Stimulated activated CD4-positive, alpha-beta T cell treated with anti-CD3 and anti-CD28 coated beads, Interleukin-15, amount 100 ng/mL, for 24 hours (primary cell): ENCODE measurements at places on chromosomes 1 and 21.
A peak's percentile ranks its signal among the peaks of the same experiment; 100 is the strongest.

- DNase-seq, result no peak
Observed at GRCh38 chr1:27435566-27436203, 43.3 kb downstream of the GPR3 start.

DNA sequence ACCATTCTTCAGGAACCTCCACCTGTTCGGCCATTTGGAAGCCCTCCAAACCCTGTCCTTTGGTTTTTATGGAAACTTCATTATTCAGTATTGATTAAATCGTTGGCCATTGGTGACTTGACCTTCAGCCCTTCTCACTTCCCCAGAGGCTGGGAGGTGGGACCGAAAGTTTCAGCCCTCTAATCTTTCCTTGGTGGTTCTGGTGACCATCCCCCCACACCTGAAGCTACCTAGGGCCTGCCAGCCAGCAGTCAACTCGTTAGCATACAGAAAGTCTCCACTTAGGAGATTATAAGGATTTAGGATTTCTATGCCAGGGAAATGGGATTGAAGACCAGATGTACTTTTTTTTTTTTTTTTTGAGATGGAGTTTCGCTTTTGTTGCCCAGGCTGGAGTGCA lies 6.7 kb downstream of the DHX9 start:
- DNase-seq, result no peak

GRCh38 chr1:115648717-115649691 lies 7.2 kb downstream of the VANGL1 start:
- DNase-seq, result peak; percentile 37

GRCh38 chr1:101239095-101240040 lies 2.5 kb downstream of the S1PR1 start:
- peak; percentile 73 for DNase-seq

DNA sequence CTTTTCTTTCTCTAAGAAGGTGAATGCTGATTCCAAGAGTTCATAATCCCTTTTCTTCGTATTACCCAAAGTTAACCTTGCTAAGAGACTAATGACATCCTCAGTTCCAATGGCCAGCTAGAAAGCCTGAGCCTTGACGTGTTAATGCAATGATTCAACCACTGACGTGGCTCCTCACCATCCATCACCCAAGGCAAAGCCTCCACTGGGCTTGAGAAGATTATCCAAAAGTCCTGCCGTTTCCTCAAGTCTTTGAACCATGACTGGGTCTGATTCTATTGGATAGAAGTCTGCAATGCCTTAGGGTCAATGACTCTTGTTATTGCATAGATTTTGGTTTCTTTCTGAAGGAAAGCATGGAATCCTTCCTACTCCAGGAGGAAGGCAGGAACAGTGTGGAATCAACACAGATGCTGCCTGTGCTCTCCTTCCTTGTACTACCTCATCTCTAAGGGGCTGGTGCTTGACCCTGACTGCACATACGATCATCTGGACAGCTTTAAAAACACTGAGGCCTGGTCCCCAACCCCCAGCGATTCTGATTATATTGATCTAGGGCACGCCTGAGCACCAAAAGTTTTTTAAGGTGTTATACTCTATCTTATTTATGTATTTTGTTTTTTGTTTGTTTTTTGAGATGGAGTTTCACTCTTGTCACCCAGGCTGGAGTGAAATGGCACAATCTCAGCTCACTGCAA lies 69.3 kb upstream of the ANGPTL1 start:
- no peak for DNase-seq

DNA sequence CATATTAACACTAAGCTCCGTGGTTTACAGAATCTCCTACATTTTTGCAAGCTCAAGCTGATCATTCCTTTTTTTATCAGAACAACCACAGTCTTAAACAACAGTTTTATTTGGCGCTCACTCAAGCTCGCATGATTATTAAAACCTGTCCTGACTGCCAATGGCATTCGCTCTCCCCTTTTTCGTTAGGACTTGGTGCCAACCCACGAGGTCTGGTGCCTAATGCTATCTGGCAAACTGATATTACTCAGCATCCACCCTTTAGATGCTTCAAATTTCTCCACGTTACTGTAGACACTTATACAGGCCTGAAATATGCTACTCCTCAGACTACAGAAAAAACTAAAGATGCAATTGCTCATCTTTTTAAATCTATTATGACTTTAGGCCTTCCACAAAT lies 23.0 kb upstream of the ITLN1 start:
- no peak for DNase-seq

- DNase-seq, result peak; percentile 65
Observed at GRCh38 chr1:215567491-215568298, 591 bp downstream of the KCTD3 start.

DNA sequence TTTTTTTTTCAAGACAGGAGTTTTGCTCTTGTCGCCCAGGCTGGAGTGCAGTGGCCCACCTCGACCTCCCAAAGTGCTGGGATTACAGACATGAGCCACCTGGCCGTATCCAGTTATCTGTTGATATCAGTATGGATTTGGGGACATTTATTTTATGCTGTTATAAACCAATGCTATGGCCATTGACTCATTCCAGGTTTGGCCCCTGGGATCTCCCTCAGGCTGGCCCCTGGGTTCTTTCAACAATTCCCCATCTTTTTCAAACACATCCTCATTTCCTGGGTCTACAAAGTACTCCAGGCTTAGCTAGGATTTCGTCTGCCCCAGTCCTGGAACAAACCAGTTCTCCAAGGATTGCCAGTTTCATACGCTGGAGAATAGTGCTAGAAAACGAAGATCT lies 44.1 kb downstream of the WDR4 start:
- no peak for DNase-seq

DNA sequence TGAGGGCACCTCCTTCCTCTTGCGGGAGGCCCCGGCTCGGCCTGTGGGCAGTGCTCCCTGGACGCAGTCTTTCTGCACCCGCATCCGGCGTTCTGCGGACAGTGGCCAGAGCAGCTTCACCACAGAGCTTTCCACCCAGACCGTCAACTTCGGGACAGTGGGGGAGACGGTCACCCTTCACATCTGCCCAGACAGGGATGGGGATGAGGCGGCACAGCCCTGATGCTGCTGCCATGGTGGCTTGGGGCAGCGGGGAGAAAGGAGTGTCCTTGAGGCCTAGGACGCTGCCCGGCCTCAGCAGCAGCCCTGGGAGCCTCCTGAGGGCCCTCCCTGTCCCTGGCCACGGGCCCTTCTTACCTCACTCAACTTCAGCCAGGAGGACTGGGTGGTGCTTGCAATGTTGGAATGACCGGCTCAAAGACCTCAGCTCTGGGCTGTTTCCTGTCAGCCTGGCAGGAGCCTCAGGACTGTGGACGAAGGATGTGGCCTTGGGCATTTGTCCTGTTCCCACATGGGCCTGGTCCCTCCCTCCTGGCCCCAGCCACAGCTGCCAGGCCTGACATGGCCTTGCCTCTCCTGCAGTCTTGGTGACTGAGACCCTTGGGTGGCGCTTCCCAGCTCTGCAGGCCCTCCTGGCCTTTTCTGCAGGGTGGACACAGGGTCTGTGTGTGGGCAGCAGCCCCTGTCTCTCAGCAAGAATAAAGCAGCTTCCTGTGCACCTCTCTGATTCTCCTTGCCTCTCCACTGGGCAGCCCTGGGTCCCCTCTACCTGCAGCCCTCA lies 45.9 kb downstream of the TRIM11 start:
- DNase-seq, result no peak

DNA sequence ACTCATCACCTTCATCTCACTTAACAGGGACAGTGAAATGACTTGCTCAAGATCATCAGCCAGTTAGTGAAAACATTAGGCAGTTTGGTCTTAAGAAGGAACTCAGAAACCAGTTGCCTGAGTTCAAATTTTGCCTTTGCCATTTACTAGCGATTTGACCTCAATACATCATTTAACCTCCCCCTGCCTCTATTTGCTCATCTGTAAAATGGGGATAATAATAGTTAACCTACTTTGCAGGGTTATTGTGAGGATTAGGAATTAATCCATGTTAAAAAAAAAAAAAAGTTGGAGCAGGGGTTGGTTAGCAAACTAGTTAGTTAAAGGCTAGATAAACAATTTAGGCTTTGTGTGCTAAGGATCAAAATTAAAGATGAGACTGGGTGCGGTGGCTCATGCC lies 10.6 kb upstream of the TACSTD2 start:
- no peak for DNase-seq

DNA sequence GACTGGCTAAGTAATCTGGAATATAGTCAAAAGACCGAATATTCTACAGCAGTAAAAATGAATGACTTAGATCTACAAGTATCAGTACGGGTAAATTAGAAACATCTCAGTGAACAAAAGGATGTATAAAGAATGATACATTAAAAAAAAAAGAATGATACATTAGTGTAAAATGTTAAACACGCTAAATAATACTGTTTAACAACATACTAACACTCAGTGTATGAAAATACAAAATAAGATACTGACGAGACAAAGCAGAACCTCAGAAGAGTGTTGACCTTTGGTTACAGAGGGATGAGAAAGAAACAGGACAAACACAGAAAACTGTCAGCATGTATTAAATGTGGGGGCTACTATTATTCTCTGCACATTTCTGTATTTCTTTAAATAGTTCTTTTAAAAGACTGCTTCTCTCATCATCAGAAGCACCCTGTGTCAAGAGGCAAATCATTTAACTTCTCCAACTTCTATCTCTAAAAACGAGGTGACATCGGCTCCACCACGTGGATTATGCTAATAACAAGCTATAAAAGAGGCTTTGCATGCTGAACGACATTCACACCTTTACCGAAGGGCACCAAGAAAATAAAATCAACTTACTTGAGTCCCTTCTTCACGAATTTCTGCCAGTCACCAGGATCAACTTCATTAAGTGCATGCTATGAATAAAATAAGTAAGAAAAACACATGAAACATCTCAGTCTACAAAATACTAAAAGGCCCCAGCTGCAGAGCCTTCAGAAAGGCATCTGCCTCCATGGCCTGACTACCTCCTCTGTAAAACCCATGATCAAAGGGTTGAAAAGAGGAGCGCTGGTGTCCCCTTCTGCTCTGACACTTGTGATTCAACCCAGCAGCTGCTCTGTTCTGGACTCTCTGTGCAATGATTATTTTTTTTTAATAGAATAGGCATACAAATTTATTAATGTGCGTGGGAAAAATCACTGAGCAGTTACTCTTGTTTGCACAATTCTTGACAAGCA lies 42.5 kb downstream of the MRAP start:
- no peak for DNase-seq

DNA sequence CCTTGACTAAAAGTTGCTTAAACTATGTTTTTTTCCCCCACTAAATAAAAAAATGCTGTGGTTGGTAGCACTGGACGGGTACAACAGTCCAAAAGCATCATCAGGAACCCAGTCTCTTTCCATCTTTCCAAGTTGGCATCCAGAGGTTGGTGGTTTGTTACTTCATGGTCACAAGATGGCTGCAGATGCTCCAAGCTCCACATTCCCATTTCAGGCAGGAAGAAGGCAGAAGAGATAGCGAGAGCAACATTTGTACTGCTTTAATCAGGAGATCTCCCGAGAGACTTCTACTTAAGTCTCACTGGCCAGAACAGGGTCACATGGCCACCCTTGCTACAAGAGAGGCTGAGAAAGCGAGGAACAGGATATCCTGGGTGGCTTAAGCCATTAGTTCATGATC lies 230.2 kb downstream of the KAZN start:
- no peak for DNase-seq

GRCh38 chr1:236156512-236157208 lies 14.3 kb downstream of the GPR137B start:
- peak; percentile 49 for DNase-seq

DNA sequence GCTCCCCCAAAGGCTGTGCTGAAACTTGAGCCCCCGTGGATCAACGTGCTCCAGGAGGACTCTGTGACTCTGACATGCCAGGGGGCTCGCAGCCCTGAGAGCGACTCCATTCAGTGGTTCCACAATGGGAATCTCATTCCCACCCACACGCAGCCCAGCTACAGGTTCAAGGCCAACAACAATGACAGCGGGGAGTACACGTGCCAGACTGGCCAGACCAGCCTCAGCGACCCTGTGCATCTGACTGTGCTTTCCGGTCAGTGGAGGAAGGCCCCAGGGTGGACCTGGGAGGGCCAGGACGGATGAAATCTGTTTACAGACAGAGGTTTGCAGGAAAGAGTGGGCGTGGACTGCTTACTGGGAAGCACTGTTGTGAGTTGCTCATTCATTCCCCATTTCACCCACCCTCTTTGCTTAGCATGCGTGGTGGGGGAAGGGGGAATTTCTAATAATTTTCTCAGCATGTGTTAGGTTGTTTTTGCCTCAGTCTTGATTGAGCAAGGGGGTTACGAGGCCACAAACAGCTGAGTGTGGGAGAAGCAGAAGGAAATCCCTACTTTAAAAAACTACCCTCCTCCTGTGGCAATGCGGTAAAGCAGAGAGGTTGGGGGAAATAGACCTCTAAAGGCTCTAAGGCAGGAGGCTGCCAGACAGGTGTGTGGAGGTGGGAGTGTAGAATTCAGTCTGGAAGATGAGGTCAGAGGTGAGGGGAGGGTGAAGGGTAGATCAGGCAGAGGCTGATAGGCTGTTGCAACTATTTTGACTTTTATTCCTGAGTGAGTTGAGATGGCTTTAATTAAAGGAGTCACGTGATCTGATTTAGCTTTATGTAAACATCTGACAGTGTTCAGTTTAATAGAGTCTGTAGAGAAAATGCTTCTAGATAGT lies 1.3 kb downstream of the FCGR2A start:
- DNase-seq, result no peak

DNA sequence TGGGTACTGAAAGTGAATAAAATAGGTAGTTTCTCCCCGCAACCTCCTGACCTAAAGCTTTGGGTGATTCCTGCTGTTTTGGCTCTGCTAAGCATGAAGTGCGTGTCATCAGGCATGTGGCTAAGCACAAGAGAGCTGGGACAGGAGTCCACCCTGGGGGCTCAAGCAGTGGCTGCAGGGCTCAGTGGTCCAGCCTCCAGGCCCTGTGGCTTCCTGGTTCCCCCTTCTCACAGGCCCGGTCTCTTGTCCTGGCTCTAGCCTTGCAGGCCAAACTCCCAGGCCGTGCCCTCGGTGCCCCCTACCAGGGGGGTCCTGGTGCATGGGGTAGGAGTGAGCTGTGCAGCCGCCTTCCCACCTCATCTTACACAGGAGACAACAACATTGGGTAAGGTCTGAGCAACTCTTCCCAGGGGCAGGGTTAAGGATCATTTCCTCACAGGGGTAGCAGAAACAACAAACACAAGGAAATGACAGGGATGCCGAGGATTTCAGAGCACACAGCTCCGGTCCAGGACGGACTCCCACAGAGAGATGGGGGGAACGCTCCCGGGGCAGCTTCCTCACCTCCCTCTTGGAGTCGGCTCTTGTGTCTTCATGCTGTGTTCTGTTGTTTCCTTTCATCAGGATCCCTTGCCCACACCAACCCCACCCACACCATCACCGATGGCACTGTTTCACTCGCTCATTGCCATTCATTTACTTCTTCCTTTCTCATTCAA lies 19.8 kb upstream of the SLC2A1 start:
- DNase-seq, result no peak

- DNase-seq, result no peak
Observed at GRCh38 chr1:226806988-226807387, 63.4 kb upstream of the PSEN2 start.

GRCh38 chr1:221022331-221022730 lies 143.1 kb downstream of the HLX start:
- DNase-seq, result no peak
